GM03348 (cell line): ENCODE measurements at places on chromosomes 2 and 18.
A peak's percentile ranks its signal among the peaks of the same experiment; 100 is the strongest.

DNA sequence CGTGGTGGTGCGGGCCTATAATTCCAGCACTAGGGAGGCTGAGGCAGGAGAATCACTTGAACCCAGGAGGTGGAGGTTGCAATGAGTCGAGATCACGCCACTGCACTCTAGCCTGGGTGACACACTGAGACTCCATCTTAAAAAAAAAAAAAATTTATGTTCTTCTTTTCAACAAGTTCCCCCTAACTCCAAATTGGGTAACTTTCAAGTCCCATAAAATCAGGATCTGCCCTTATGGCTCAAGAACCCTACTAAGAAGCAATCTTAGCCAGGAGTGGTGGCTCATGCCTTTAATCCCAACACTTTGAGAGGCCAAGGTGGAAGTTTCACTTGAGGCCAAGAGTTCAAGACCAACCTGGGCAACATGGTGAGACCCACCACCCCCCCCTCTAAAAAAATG is 30.3 kb upstream of the TLK1 start:
- DNase-seq = no peak

- peak; percentile 54 for DNase-seq
These were observed 198.3 kb upstream of the SLC35G4 start for GRCh38 chr18:11411048-11411447.

DNA sequence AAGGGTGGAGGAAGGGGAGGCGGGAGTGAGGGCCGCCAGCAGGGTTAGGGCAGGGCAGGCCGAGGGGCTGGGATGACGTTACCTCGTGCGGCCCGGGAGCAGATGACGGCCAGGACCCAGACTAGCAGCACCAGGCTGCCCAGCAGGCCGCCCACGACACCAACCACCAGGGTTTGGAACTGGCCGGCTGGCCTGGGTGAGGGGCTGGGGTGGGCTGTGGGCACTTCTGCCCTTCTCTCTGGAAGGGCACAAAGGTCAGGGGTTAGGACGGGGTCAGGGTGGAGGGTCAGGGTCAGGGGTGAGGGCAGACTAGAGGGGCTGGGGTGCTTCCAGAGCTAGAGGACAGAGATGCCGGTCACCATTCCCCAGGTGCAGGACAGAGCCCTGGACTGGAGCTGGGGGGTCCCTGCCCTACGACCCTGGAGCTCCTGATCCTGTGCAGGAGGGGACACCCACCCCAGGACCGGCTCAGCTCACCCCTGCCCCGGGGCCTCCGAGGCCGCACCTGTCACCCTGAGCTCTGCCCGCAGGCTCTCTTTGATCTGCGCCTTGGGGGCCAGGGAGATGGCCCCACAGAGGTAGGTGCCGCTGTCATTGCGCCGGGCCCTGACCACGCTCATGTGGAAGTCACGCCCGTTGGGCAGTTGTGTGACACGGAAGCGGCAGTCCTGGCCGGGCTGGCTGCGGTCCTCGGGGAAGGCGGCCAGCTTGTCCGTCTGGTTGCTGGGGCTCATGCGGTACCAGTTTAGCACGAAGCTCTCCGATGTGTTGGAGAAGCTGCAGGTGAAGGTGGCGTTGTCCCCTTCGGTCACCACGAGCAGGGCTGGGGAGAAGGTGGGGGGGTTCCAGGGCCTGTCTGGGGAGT is 6.3 kb downstream of the PDCD1 start:
- DNase-seq = no peak

- DNase-seq = no peak
These were observed 175.4 kb downstream of the ANTXR1 start for GRCh38 chr2:69188182-69188900.

- no peak for DNase-seq
These were observed 51.7 kb downstream of the SOS1 start for GRCh38 chr2:39069136-39069515.

GRCh38 chr2:152499896-152500735 is 165.1 kb downstream of the FMNL2 start:
- DNase-seq = peak; percentile 36

DNA sequence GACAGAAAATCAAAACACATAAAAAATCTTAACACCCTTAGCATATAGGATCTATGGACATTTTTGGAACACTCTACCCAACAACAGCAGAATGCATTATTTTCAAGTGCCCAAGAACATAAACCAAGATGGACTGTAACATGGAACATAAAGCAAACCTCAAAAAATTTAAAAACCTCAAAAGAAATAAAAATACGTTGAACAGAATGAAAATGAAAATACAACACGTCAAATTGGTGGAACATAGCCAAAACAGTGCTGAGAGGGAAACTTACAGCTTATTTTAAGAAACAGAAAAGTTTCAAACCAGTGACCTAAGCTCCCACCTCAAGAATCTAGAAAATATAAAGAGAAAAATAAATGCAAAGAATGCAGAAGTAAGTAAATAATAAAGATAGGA is 58.3 kb upstream of the BCL2L11 start:
- DNase-seq = no peak

- no peak for DNase-seq
These were observed 57.4 kb upstream of the LDAH start for GRCh38 chr2:20880221-20880771.

DNA sequence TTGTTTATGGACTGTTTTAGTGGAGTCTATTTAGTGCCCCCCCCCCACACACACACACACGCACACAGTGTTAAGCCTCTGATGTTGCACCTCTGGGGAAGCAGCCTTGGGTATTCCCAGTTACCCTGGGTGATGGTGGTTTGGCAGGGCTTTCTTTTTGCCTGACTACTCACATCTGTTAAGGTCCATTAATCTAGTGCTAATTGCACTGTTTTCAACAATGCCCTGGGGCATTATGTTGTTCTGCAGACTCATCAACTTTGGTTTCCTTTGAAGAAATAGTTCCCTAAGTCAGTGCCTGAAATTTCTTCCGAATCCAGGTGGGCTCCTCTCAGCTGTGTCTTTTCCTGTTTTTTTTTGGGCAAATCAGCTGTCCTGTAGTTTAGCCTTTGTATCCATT is 34.7 kb downstream of the SPOPL start:
- DNase-seq = no peak

GRCh38 chr2:119809339-119810048 is 49.8 kb downstream of the PTPN4 start:
- peak; percentile 56 for DNase-seq

- no peak for DNase-seq
These were observed 151.2 kb downstream of the FMNL2 start for GRCh38 chr2:152485954-152486736.

- DNase-seq = no peak
These were observed 39.6 kb upstream of the CRACDL start for GRCh38 chr2:98975611-98976010.

DNA sequence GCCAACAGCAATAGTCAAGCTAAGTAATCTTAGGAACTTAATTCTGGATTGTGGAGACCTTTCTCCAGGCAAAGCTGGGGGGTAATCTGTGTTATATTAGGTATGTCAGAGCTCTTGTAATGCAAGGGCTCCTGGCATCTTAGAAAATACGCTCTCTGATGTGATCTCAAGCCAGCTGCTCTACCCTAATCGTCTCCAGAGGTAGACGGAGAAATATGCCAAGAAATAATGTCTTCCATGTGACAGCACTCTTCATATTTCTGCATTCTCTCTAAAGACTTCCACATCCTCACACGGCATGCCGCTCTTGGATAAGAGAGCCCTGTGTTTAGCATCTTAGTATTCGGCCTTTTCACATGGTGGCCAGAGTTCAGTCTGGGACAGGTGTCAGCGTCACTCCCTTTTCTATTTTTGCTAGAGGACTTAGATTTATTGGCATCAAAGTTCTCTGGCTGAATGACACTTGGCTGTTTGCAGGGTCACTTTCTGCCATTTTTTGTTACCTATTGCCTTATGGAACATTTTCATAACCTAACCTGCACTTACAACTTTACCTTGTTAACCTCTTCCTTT is 25.2 kb downstream of the CAPN13 start:
- DNase-seq = no peak

GRCh38 chr18:49016648-49017539 is 66.1 kb upstream of the SMAD7 start:
- DNase-seq = peak; percentile 88

GRCh38 chr2:204225671-204226073 is 289.1 kb downstream of the ICOS start:
- DNase-seq = no peak

DNA sequence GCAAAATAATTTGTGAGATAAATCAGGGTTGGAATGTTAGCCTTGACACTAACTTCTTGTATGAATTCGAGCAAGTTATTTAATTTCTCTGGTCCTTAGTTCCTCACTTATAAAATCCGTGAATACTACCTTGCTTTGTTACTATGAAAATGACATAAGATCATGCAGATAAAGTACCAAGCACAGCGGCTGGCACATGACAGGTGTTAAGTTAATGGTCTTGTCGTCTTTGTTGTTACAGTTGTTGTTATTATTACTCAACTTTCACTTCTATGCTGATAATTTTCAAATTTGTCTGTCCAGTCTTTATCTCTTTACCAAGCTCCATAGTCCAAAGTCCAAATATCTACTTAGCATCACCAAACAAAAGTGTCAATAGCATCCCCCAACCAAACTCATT is 482.1 kb downstream of the ARHGAP15 start:
- no peak for DNase-seq

GRCh38 chr2:190618030-190618429 is 30.9 kb upstream of the NAB1 start:
- DNase-seq = no peak

DNA sequence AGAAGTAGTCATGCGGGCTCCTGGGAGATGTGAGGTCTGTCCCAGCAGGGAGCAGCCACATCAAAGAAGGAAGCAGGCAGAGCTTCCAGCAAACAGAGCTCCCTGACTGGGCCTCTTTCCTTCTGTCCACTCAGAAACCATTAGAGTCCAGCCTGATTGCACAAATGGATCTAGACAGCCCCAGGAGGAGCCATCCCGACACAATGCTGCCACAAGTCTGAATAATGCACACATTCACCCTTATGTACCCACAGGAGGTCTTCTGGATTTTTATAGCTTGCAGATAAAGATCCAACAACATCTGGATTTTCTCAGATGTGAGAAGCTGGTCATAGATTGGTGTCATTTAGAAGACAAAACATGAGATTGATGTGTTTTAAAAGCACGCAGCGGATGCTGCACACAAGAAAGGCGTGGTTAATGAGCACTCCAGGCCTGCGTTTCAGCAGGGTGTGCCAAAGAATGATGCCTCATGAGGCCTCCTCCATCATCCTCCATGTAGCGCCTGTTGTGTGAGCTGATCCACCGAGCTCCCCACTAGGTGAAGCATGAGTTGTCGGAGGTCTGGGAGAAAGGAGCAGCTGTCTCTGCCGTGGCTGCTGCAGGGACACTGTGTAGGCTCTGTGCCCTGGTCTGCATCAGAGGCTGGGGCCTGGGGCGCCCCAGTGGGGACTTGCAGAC is 60.6 kb downstream of the MTCL1 start:
- peak; percentile 67 for DNase-seq

DNA sequence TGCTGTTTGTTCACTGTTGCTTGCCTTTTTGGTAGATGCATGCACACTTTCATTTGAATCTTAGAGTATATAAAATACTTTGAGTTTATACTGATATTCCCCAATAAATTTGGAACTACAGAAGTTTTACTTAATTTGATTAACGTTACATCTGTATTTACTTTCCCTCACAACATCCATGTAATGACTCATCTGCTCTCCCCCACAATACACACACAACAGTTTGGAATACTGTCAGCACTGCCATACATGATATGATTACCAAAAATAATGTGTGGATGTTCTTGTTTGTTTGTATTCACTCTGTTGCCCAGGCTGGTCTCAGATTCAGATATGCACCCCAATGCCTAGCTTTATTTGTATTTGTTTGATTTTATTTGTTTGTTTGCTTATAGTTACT is 144.2 kb downstream of the WDR7 start:
- DNase-seq = peak; percentile 5

- peak; percentile 42 for DNase-seq
These were observed 24.5 kb downstream of the RTTN start for GRCh38 chr18:70181015-70181414.

- no peak for DNase-seq
These were observed 71.0 kb downstream of the GALNT14 start for GRCh38 chr2:31067259-31067658.

- no peak for DNase-seq
These were observed 71.3 kb downstream of the BAZ2B start for GRCh38 chr2:159545085-159545484.

- no peak for DNase-seq
These were observed 99.8 kb upstream of the FZD7 start for GRCh38 chr2:201933792-201934237.

- no peak for DNase-seq
These were observed 9.6 kb downstream of the IMMT start for GRCh38 chr2:86185517-86186212.

GRCh38 chr2:11196246-11196645 is 41.0 kb downstream of the SLC66A3 start:
- no peak for DNase-seq

DNA sequence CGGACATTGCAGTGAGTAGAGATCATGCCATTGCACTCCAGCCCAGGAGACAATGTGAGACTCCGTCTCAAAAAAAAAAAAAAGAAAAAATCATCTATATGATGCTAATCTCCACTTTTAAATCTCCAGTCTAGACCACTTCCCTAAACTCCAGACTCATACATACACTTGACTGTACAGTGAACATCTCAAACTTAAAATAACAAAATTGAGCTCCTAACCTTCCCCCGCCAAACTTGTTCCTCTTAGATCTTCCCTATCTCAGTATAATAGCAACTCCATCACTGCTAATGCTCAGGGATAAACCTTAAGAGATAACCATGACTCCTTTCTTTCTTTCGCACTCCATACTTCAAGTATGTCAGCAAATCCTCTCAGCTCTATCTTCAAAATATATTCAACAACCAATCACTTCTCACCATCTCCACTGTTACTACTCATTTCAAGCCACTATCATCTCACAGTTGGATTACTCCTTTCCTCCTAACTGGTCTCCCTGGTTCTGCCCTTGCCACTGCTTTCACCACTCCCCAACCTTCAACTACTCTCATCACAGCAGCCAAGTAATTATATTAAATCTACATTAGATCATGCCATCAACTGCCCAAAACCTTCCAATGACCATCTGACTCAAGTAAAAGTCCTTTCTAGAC is 12.0 kb downstream of the MEMO1 start:
- DNase-seq = no peak

GRCh38 chr2:9800639-9800974 is 42.7 kb upstream of the TAF1B start:
- DNase-seq = no peak

DNA sequence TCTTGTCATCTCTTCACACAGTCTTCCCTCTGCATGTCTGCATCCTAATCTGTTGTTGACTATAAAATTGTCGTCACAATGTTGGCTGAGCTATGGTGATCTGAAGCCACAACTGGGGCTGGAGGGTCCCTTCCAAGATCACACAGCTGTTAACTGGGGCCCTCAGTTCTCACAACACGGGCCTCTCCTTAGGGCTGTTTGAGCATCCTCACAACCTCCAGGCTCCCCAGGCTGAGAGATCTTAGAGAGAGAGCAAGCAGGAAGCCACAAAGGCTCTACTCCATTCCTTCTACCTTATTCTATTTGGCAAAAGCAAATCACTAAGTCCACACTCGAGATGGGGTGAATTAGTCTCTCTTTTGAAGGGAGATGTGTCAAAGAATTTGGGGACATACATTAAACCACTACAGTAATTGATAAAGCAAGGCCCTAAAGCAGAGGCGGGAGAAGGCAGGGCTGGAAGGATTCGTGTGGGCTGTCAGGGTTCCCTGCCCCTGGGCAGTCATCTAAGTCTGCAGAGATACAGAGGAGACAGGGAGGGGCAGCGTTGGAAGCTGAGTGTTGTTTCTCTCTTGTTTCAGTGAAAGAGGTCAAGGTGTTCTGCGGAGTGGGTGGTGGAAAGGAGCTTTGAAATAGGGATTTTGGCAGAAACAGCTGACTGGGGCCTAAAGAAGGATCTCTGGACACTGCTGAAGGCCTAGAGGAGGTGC is 15.9 kb downstream of the MYO7B start:
- DNase-seq = no peak
